ENCODE measurements at places on chromosomes 12 and 14. TPM values are rescaled to one million over a fixed set of nuclear protein-coding genes. Genes with fewer than 3 reads are reported as not detected.

The TESPA1 gene
- 51.1 TPM for total RNA-seq

The RFLNA gene
- not detected for total RNA-seq

The INHBC gene
- not detected for total RNA-seq

The CMTM5 gene
- not detected for total RNA-seq

The KCNMB4 gene
- total RNA-seq, result 1.2 TPM

The PLEKHG3 gene
- 19.2 TPM for total RNA-seq

The OTUB2 gene
- 6.3 TPM for total RNA-seq

The GALNT6 gene
- total RNA-seq, result 6.2 TPM

The PRB2 gene
- total RNA-seq, result not detected

The TDP1 gene
- total RNA-seq, result 82.8 TPM
